NCI-H1436 (cell line): ENCODE measurements at places on chromosomes 5 and 9.

GRCh38 chr5:173302546-173303155 is 25.6 kb downstream of the STC2 start:
- no peak for DNase-seq

- DNase-seq, result no peak
These were observed 22.4 kb upstream of the TRIM36 start for GRCh38 chr5:115192098-115192497.

- DNase-seq, result no peak
These were observed 248.8 kb downstream of the MCTP1 start for GRCh38 chr5:95035891-95036685.

GRCh38 chr5:83277953-83278352 is 193.6 kb upstream of the VCAN start:
- no peak for DNase-seq

DNA sequence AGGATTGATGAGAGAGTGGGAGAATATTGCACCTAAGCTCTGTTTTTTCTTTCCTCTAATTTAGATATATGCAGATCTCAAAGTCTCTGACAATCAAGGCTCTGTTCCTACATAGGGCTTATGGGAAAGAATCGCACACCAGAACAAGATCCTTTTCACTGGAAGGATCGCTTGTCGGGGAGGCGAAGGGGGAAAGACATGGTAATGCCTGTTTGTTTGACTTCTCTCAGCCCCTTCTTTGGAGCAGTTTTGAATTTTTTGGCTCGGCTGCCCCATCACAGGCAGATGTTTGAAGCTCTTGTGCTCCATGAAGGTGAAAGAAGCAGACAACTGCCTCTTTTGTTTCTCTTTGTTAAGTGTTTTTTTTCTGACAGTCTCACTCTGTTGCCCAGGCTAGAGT is 599.9 kb upstream of the ZNF608 start:
- no peak for DNase-seq

- no peak for DNase-seq
These were observed 46.8 kb downstream of the FREM1 start for GRCh38 chr9:14863402-14863801.

DNA sequence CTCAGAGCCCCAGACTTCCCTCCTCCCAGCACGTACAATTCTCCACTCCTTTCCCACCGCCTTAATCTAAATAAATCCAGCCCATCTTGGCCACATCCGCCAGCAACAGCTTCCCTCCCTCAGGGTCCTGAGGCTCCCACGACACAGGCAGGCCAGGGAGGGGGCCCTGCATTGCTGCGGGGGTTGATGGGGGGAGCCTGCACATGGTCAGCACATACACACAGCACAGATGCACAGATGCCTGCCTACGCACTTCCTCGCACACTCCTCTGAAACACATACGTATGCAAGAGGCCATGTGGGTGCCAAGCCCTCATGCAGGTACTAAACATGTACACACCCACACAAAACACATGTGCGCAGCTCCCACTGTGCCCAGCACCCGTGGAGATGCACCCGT is 14.8 kb downstream of the PDGFRB start:
- no peak for DNase-seq

DNA sequence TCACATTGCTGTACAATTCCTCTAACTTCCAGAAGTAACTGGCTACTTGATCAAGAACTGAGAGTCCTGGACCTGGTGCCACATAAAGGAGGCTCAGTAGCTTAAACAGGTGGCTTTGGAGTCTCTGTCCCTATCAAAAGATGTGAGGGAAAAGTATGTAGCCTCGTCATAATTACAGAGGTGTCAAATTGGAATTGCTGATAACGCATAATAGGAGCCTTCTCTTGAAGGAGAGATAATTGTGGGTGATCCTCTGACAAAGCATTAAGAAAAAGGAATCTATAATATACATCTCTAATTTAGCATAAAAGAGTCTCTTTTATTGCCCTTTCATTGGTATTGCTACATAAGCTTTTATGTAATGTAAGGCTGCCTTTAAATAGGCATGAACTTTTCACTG is 1246.4 kb upstream of the CDH9 start:
- DNase-seq, result no peak

GRCh38 chr5:176542596-176543427 is 5.6 kb upstream of the RNF44 start:
- no peak for DNase-seq
